Left renal pelvis (tissue), 4 donors: ENCODE measurements at places on chromosomes 3 and 15. TPM values are rescaled to one million over a fixed set of nuclear protein-coding genes. Genes with fewer than 3 reads are reported as not detected.

- DNase-seq = no peak
Observed at GRCh38 chr15:26132811-26133210, 269.7 kb upstream of the ATP10A start.

DNA sequence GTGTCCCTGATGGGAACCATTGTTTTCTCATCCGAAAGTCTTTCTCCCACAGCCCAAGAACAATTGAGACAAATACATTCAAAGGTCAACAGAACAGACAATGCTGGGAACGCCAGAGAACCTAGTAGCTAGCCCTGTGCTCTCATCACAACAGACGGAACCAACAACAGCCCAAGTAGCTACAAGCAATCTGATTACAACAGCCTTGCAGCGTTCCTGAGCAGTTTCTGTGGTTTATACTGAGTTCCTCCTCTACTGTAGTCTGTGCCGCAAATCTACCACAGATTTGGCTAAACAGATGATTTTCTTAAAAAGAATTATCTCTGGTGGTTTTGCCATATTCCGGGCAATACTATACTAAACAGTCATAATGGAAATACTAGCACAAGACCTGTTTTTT lies 435.6 kb downstream of the MECOM start:
- no peak for DNase-seq

FHIT gene
- polyA plus RNA-seq = 26.6 TPM

GRCh38 chr3:59412516-59412915 lies 362.7 kb upstream of the CFAP20DC start:
- no peak for DNase-seq

GRCh38 chr15:101067660-101068522 lies 148.7 kb downstream of the LRRK1 start:
- DNase-seq = no peak
